ENCODE measurements at places on chromosomes 5 and 9. TPM values are rescaled to one million over a fixed set of nuclear protein-coding genes. Genes with fewer than 3 reads are reported as not detected.

STK32A gene
- total RNA-seq, result 4.1 TPM

GPR151 gene
- total RNA-seq, result not detected

C9orf50 gene
- not detected for total RNA-seq

ARHGEF28 gene
- total RNA-seq, result 14.9 TPM

SLC46A2 gene
- total RNA-seq, result not detected

MSX2 gene
- 1.6 TPM for total RNA-seq

GRCh38 chr9:80644044-80644443 lies 1045.3 kb downstream of the TLE1 start:
- H3K27me3 ChIP-seq, result no peaks in the 10 kb centered on the region
- no peaks in the 10 kb centered on the region for H3K36me3 ChIP-seq
- no peaks in the 10 kb centered on the region for H3K4me1 ChIP-seq
- H3K27ac ChIP-seq, result no peak overlapping the region
- DNase-seq, result no peak
- H3K4me3 ChIP-seq, result no peak overlapping the region

GRCh38 chr9:23554686-23555085 lies 271.4 kb downstream of the ELAVL2 start:
- no peak for DNase-seq
- H3K27ac ChIP-seq, result no peak overlapping the region
- H3K27me3 ChIP-seq, result no peaks in the 10 kb centered on the region
- no peak overlapping the region for H3K4me3 ChIP-seq
- no peaks in the 10 kb centered on the region for H3K4me1 ChIP-seq

DNA sequence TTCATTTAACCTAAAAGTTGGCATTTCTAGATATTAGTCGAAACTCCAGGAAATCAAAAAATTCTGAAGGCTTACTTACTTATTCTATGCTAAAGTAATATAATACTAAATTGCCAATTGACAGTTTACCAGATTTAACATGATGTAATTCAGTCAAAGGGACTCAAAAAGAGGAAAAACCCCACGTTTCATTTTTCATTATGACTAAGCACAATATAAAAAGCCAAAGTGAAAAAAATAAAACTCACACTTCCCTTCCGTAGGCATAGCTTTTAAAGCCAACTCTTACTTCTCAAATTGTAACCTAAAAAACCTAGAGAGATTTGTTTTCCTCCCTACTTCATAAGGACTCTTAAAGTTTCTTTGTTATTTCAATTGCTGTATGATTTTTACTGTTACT lies 146.6 kb downstream of the RAPGEF6 start:
- no peaks in the 10 kb centered on the region for H3K27me3 ChIP-seq
- DNase-seq, result no peak
- no peaks in the 10 kb centered on the region for H3K4me1 ChIP-seq
- peaks cover 33% of the 10 kb centered on the region for H3K36me3 ChIP-seq

GRCh38 chr9:77433675-77434445 lies 214.3 kb downstream of the GNA14 start:
- no peaks in the 10 kb centered on the region for H3K27me3 ChIP-seq
- no peak overlapping the region for H3K27ac ChIP-seq
- DNase-seq, result no peak

DNA sequence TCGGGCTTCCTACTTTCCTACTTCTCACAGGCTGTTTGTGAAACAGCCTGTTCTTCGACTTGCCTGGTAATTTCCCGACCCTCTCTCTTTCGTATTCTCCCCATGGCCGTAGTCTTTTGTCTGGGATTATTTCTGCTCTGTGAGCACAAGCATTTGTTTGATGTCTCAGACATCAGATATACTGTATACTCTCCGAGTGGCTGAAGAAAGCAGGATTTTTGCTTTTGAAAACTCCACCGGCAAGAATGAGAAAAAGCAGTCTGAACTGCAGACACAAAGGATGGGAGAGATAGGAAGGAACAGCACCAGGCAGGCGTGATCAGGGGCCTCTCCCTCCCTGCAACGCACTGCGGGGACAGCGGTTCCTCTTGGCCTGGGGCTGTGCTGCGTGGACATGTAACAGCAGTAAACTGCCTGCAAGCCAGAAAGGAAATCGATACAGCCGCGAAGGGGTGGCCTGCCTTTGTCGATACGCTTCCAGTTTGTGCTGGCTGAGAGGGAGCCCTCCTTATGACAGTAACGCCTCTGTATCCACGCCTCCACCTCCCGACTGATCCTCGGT lies 313.9 kb upstream of the TLE4 start:
- H3K27ac ChIP-seq, result no peak overlapping the region
- no peaks in the 10 kb centered on the region for H3K4me1 ChIP-seq
- no peaks in the 10 kb centered on the region for H3K36me3 ChIP-seq
- DNase-seq, result no peak

- H3K4me1 ChIP-seq, result no peaks in the 10 kb centered on the region
- H3K27me3 ChIP-seq, result no peaks in the 10 kb centered on the region
- no peaks in the 10 kb centered on the region for H3K36me3 ChIP-seq
- no peak overlapping the region for H3K4me3 ChIP-seq
Measured at GRCh38 chr5:169831331-169831730, 149.0 kb downstream of the INSYN2B start.

DNA sequence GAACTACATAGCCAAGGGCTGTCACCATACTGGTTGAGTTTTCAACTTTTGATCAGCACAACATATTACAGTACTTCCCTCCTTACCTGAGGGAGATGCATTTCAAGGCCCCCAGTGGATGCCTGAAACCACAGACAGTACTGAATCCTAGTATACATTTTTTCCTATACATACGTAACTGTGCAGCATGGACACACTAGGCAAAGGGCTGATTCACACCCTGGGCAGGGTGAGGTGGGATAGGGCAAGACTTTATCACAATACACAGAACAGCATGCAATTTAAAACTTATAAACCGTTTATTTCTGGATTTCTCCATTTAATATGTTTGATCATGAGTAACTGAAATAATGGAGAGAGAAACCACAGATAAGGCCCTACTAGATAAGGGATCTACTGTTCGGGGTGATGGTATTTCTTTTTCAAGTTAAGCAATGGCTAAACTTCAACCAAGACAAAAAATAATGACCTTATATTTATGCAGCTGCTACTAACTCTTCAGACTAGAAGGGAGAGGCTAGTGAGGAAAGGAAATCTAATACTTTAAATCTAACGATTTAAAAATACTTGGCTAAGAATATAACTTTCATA lies 186.9 kb upstream of the GNA14 start:
- H3K27ac ChIP-seq, result no peak overlapping the region
- no peaks in the 10 kb centered on the region for H3K36me3 ChIP-seq
- no peaks in the 10 kb centered on the region for H3K27me3 ChIP-seq
- H3K4me3 ChIP-seq, result no peak overlapping the region

GRCh38 chr5:17094830-17095229 lies 122.6 kb upstream of the BASP1 start:
- no peak overlapping the region for H3K4me3 ChIP-seq
- no peak overlapping the region for H3K27ac ChIP-seq
- no peaks in the 10 kb centered on the region for H3K36me3 ChIP-seq
- no peaks in the 10 kb centered on the region for H3K27me3 ChIP-seq
- no peak for DNase-seq

- H3K4me1 ChIP-seq, result no peaks in the 10 kb centered on the region
- H3K4me3 ChIP-seq, result no peak overlapping the region
- H3K36me3 ChIP-seq, result no peaks in the 10 kb centered on the region
- no peak overlapping the region for H3K27ac ChIP-seq
Measured at GRCh38 chr9:77708064-77708815, 60.1 kb upstream of the GNA14 start.

DNA sequence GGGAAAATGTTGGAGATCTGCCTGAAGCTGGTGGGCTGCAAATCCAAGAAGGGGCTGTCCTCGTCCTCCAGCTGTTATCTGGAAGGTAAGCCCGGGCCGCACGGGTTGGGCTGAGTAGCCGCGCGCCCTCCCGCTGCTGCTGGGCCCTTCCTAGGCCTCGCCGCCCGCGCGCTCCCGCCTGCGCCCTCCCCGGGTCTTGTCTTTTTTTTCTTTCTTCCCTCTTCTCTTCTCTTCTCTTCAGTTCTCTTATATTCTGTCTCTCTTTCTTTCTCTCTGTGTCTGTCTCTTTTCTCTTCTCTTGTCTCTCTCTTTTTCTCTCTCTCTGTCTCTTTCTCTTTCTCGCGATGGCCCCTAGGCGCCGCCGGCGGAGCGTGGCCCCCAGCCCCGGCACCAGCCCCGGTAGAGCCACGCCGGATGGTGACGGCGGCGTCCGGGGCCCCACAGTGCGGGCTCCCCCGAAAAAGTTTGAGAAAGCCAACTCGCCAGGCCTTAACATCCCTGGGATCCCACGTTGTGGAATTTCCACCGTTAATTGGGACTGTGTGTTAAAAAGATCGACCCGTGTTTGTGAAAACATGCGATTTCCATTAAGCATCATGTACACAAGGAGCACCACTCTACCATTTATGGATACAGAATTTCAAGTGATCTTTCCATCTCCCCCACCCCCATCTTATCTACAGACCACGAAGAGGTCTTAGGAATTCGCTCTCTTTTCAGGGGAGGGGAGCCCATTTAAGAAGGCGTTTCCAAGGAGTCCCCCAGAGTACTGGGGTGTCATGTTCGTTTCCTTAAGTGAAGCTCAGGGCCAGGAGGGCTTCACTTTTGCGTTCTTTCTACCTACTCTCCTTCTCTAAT lies 616 bp downstream of the ABL1 start:
- peak; percentile 69 for DNase-seq
- no peaks in the 10 kb centered on the region for H3K4me1 ChIP-seq
- H3K27ac ChIP-seq, result peak overlapping the region; percentile 76
- no peaks in the 10 kb centered on the region for H3K36me3 ChIP-seq
- peak overlapping the region; percentile 63 for H3K4me3 ChIP-seq
- no peaks in the 10 kb centered on the region for H3K27me3 ChIP-seq

GRCh38 chr5:8766448-8766847 lies 779.4 kb downstream of the SEMA5A start:
- no peaks in the 10 kb centered on the region for H3K36me3 ChIP-seq
- no peak overlapping the region for H3K27ac ChIP-seq
- no peaks in the 10 kb centered on the region for H3K4me1 ChIP-seq

DNA sequence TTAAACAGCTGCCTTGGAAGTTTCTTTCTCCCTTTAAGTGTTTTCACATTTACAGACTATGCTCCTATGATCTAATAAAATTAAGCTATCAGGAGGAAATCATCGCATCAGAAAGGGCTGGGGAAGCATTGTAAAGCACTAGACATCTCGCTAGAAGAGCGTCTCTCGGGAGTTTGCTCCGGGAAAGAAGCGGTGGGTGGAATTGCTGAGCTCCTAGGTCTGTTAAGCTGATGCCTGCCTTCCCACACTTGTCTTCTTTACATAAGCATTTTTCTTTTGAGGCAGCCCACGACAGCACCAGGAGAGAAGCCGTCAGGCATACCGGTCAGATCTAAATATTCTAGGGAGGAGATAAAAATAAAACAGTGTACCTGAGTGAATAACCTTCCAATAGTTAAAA lies 541.7 kb upstream of the TUSC1 start:
- no peak overlapping the region for H3K27ac ChIP-seq
- no peaks in the 10 kb centered on the region for H3K4me1 ChIP-seq
- H3K36me3 ChIP-seq, result no peaks in the 10 kb centered on the region
- H3K4me3 ChIP-seq, result no peak overlapping the region
- DNase-seq, result no peak

GRCh38 chr5:1673042-1673677 lies 126.5 kb downstream of the MRPL36 start:
- H3K4me1 ChIP-seq, result no peaks in the 10 kb centered on the region
- H3K27ac ChIP-seq, result no peak overlapping the region
- no peak for DNase-seq

- no peaks in the 10 kb centered on the region for H3K36me3 ChIP-seq
- H3K4me3 ChIP-seq, result no peak overlapping the region
- H3K27ac ChIP-seq, result no peak overlapping the region
- DNase-seq, result no peak
- no peaks in the 10 kb centered on the region for H3K27me3 ChIP-seq
Measured at GRCh38 chr9:127847178-127847510, 7.3 kb downstream of the ENG start.

DNA sequence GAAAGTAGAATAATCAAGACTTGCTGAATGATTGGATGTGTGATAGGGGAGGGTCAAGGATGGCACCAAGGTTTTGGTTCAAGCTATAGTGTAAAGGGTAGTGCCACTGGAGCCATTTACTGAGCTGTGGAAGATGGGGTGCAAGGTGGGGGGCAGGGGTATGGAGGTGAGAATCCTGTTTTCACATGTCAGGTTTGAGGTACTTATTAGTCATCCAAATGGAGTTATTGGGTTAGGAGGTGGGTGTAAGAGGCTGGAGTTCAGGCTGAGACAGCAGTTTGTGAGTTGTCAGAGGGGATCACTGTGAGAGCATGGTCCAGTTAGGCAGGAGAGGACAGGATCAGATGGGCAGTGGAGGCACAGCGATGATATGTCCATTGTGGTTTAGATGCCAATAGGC lies 8.9 kb downstream of the PCBD2 start:
- no peaks in the 10 kb centered on the region for H3K36me3 ChIP-seq
- H3K4me1 ChIP-seq, result no peaks in the 10 kb centered on the region
- H3K4me3 ChIP-seq, result no peak overlapping the region
- no peak for DNase-seq
- H3K27ac ChIP-seq, result no peak overlapping the region

GRCh38 chr9:109417054-109417453 lies 81.1 kb downstream of the PTPN3 start:
- no peaks in the 10 kb centered on the region for H3K27me3 ChIP-seq
- no peaks in the 10 kb centered on the region for H3K36me3 ChIP-seq
- DNase-seq, result no peak
- no peak overlapping the region for H3K27ac ChIP-seq

DNA sequence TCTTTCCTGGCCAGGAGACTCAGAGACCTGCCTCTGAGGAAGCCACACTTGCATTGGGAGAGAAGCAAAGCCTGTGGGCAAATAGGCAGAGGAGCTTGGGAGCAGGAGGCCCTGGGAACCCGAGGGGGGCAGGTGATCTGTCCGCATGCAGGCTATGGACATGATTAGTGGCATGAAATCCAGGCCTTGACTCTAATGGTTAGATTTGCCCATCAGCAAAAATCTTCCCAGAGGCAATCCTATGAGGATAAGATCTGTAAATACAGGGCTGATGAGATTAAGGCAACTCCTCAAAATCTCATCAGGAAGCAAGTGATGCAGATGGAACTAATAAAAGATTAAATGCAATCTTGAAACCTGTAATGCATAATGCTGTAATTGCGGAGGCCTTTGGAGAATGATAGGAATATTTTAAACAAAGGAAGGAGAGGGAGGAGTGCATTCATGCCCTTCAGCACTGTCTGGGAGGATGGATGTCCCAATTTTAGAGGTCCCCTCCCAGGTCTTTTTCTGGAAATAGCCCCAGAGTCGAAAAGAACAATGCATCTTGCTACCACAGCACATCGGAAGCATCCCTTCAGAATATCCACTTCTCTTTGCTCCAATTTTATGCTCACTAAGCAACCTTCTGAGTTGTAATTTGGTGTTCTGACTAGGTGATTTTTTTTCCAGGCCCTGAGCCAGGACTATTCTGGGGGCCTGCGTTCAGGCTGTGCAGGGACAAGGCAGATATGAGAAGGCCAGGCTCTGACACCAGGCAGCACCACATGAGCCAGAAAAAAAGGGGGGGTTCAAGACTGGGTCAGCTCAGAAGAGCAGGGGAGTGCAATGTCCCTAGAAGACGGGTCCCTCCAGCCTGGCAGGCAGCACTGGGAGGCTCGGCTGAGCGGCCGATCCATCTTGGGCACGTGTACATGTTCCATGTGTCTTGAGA lies 66.5 kb downstream of the MED10 start:
- no peak for DNase-seq
- no peaks in the 10 kb centered on the region for H3K27me3 ChIP-seq
- H3K4me3 ChIP-seq, result no peak overlapping the region
- H3K4me1 ChIP-seq, result no peaks in the 10 kb centered on the region
- H3K27ac ChIP-seq, result no peak overlapping the region
